ENCODE measurements at places on chromosomes 7 and 10.
A peak's percentile ranks its signal among the peaks of the same experiment; 100 is the strongest.

DNA sequence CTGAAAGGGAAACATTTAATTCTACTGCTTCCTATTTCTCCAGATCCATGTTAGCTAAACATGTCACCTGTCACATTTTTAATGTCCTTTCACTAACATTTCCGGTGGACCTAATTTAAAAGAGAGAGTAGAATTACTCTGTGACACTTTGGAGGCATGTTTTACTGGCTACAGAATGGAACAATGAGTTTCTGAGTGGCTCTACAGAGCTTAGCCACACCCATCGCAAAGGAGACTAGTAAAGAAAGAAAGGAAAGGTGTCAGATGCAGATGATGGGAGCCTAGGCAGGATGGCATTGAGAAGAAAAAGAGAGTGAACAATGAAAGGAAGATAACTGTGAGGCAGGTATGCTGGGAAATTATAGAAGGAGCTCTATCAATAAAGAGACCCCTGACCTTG, 35.9 kb downstream of the NDUFB2 start:
- no peak for DNase-seq

GRCh38 chr10:84329196-84329611, 815 bp downstream of the CCSER2 start:
- peak; percentile 63 for DNase-seq

DNA sequence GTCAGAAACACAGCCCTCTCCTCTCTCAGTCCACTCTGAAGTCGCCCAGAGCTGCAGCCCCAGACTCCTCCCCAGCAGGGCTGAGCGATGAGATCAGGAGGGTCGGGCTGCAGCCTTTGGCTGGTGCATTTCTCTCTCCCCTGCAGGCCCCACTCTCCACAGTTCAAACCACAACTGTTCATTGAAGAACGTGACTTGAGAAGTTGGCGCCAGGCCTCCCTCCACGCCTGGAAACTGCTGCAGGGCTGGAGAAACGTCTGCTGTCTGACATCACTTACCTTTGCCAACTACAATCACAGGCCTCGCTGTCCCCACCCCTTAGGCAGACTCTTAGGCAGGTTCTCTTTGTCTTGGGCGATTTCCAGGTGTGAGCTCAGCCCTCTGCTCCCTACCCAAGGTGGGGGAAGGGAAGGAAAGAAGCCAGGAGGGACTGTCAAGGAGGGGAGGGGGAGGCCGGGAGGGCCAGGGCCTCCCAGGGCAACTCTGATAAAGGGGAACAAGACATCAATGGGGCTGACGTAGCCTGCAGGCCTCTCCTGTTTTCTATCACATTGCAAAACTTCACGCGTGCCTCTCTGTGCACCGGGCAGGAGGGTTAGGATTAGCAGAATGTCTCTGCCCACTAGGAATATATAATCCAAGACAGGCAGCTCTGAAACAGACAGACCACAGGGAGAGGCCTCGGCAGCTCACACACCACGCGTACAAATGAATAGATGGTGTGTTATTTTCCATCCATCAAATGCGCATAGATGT, 32.7 kb downstream of the CALML5 start:
- DNase-seq, result peak; percentile 97

DNA sequence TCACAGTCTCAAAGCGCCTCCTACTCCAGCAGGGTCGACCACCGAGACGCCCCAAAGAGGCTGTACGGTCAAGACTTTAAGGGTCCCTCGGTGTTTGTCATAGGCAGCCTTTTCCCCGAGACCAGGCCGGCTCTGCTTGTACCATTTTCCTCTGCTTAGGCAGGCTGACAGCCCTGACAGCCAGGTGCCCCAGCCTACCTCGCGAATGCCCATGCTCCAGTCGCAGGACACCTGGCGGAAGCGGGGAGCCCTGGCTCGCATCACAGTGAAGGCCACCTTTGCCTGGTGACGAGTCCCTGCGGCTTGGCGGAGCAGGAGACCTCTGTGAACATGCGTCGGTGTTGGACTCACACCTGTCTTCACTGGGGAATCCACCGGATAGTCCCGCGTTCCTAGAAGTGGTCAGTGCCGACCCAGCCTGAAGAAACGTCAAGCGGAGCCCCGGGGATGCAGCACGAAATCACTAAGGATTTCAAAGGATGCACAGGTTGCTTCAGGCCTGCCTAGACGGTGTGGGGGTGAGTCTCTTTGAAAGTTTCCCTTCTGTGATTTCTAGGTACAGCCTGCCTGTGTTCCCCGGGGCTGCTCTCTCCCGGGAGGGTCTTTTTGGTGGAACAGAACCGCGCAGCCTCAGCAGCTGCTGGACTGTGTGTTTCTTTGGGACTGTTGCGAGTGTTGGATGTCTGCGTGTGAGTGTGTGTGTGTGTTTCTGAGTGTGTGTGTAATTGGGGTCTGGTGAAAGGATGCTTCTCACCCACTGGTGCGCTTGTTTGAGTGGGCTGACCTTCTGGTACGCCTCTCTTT, 30.5 kb upstream of the ZNF273 start:
- no peak for DNase-seq

- peak; percentile 28 for DNase-seq
Measured at GRCh38 chr7:35253710-35254495, at the start of gene TBX20. Gene TBX20, minus strand, starts transcription at chr7:35254100. Its CDS starts 480 bp downstream, at chr7:35253620.

- no peak for DNase-seq
Measured at GRCh38 chr10:10703382-10703781, 314.3 kb upstream of the CELF2 start.

DNA sequence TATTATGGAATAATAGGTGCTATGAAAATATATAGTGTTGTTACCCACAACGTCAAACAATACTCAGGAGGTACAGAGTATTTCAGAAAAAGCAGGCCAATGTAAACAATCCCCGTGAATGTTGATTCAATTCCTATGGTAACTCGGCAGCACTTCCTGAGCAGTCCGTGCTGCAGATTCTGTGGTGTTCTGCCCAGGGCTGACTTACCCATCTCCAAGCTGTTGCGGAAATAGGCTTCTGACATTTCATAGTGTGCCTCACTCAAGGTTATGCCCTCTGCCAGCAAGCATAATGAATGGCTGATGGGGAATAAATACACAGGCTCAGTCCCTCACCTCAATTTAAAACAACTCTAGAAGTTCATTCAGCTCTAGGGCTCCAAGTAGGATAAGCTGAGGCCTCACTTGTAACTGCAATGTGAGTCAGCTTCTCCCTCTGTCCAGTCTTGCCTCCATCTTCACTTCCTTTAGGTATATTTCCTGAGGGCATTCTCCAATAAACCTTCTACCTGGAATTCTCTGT, 177.6 kb downstream of the GNAI1 start:
- DNase-seq, result peak; percentile 89

- no peak for DNase-seq
Measured at GRCh38 chr10:3737864-3738263, 47.1 kb downstream of the KLF6 start.

- peak; percentile 62 for DNase-seq
Measured at GRCh38 chr7:105304040-105304895, 84.5 kb downstream of the SRPK2 start.

DNA sequence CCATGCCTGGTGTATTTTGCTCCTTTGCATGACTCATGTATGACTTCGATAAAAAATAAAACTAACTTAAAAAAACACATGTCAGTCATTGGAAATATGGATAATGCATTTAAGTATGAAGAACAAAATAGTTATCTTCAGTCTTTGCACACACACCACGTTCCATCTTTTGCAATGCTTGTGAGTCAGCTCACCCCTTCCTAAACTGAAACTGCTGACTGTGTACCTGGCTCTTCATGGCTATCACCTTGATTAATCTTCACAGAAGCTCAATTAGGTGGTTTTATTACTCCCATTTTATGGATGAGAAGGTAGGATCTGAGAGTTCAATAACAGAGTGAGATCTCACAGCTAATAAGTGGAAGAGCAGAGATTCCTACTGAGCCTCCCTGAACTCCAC, 79.5 kb downstream of the CARD11 start:
- DNase-seq, result peak; percentile 63

GRCh38 chr7:102117743-102118142, 168.9 kb upstream of the SH2B2 start:
- DNase-seq, result no peak

GRCh38 chr7:35437619-35438275, 183.8 kb upstream of the TBX20 start:
- DNase-seq, result no peak

GRCh38 chr7:44258865-44259546, 58.2 kb downstream of the YKT6 start:
- no peak for DNase-seq

GRCh38 chr7:103951311-103951710, 38.1 kb downstream of the RELN start:
- no peak for DNase-seq

- DNase-seq, result no peak
Measured at GRCh38 chr7:139720705-139721231, 57.0 kb downstream of the HIPK2 start.

GRCh38 chr7:87380905-87381304, 35.4 kb downstream of the CROT start:
- no peak for DNase-seq

DNA sequence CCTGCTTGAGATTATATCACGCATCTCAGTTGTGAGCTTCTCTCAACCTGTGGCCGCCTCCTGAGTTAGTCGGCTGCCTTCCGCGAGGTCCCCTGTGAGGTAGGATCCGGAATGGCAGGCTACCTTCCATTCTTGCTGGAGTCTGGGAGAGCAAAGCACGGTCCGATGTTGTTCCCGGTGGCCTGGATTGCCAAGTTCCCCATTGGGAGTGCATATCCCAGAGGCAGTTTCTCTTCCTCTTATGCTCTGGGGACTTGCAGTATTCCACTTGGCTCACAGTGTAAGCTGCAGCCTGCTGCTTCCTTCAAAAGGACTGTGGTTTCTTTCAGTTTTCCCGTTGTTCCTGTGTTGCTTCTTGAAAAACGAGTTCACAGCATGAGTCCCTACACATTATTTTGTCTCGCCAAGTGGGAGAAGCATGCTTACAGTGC, 225.4 kb upstream of the ZWINT start:
- no peak for DNase-seq

- DNase-seq, result no peak
Measured at GRCh38 chr10:6382081-6382480, 179.3 kb downstream of the PFKFB3 start.

DNA sequence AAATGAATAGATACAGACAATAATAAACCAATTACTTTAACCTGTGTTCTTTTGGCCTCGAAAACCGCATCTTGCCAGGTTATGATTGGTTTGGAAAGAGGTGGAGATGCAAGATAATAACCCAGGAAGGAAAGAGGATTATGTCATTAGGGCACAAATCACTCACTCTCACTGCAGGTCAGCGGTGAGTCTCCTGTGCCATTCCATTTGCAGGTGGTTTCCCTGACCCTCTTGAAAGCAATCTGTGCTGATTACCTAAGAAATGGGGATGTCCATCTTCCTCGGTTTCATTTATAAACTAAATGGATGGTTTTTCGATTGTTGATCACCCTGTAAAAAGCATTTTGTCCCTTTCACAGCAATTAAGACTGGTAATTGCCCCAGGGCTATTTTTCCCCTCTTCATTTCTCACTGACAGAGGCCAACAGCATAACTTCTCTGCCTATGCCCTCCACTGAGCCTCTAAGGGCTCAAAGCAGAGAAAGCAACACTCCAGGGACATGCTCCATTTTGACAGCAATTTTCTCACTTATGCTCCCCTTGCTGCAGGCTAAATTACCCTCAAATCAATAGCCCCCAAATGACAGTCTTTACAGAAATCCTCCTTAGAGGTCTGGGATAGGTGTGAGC, 257.5 kb downstream of the IPMK start:
- DNase-seq, result no peak

GRCh38 chr7:18903695-18904094, 213.7 kb downstream of the TWIST1 start:
- DNase-seq, result no peak

DNA sequence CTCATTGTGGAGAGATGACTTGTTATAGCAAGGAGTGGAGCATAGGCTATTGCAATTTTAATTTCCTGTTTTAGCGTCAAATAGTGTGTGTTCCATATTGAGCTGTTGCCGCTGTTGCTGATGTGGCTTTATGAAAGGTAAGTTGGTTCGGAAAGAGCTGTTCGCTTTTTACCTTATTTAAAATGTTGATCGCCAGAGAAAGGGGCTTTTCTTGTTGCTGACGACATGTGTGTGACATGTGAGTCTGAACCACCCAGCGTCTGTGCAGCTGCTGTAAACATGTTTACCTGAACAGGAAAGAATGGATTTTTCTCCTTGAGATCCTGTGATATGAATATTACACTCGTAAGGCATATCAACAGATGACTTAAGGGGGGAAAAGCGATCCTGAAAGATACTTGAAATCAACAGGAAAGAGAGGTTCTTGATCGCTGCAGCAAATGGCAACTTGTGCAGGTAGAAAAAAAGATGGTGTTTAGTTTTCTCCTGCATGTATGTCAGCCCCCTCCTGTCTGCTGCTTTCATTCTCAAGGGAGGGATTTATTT, 2.5 kb downstream of the ZEB1 start:
- no peak for DNase-seq

GRCh38 chr7:3154881-3155494, 111.3 kb upstream of the CARD11 start:
- DNase-seq, result peak; percentile 60

DNA sequence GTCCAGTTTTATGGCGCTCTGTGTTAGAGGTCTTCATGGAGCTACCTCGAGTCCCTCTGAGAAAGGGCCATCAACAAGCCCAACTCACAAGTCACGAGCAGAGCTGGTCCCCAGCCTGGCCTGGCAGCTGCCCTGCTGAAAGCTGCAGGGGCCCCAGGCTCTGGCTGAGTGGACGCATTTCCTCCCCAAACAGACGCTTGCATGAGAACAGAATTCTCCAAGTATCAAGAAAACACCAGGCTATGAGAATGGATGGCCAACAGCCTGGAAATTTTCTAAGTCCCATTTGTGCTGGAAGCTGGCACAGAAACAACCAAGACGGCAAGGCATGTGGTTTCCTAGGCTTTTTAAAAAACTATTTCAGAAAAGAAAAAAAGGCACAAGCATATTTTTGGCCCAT, 114.8 kb downstream of the FAM53B start:
- no peak for DNase-seq

GRCh38 chr10:130959752-130960195, 351.7 kb downstream of the TCERG1L start:
- no peak for DNase-seq

- DNase-seq, result no peak
Measured at GRCh38 chr10:25666276-25666675, 267.8 kb upstream of the MYO3A start.

- no peak for DNase-seq
Measured at GRCh38 chr7:10934292-10934691, 39.4 kb upstream of the PHF14 start.

- DNase-seq, result no peak
Measured at GRCh38 chr10:2979306-2979705, 88.0 kb upstream of the PFKP start.

DNA sequence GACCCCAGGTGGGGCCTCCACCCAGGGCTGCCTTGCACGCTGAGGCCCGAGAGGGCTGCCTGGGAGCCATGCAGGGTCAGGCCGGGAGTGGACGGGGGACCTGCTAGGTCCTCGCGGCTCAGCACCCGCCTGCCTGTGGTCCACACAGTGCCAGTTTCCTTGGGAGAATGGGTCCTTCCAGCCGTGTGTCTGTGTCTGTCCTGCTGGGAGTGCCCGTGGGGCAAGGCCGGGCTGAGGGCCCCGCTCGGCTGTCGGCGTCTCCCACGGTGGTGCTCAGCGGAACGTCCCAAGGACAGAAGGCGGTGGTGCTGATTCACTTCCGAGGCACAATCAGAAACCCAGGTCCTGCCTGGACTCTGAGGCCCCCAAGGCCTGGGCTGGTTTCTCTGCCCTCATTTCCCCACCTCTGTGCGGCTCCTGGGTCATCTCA, 23.2 kb upstream of the GTPBP4 start:
- no peak for DNase-seq

GRCh38 chr7:144437370-144438191, 34.1 kb upstream of the NOBOX start:
- peak; percentile 88 for DNase-seq

Measured in epithelial cell of esophagus (primary cell).